NB4 (cell line): ENCODE measurements at places on chromosomes 13 and 19.

DNA sequence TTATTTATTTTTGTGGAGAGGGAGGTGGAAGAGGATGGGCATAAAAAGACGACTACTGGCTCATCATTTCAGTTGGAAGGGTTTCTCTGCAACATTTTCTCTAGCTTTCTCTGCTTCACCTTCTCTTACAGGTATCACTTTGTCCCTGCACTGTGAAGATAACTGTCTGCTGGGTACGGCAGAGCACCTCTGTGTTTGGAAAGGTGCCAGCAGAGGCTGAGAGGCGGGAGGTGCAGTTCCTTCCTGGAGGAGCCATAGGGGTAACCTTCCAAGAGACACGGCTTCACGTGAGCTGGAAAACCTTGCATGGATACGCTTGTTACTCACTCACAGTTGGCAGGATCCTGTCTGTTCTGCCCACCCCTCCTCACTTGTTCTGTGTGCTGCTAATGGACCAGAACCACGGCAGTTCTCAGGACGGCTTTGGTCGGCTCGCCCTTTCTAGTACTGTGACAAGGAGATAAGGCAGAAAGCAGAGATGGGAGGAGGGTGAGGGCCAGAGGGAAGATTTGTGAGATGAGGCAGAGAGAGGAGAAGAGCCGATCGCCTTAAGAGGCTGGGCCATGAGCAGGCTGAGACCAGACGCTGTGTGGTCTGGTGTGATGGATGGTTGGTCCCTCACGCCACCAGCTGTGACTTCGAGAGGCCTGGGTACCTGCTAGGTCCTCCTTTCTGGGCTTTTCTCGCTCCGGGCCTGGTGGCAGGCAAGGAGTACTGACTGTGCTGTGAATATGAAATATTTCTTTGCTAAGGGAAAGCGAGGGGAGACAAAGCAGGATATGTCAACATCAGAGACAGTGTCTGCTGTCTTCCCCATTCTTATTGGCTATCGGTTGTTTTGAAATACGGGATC, 66.8 kb downstream of the MRPL57 start:
- no peak for DNase-seq

- peak; percentile 22 for DNase-seq
Measured at GRCh38 chr13:33375421-33375820, 89.9 kb upstream of the STARD13 start.

- DNase-seq, result no peak
Measured at GRCh38 chr13:36082396-36082795, 48.8 kb downstream of the DCLK1 start.

DNA sequence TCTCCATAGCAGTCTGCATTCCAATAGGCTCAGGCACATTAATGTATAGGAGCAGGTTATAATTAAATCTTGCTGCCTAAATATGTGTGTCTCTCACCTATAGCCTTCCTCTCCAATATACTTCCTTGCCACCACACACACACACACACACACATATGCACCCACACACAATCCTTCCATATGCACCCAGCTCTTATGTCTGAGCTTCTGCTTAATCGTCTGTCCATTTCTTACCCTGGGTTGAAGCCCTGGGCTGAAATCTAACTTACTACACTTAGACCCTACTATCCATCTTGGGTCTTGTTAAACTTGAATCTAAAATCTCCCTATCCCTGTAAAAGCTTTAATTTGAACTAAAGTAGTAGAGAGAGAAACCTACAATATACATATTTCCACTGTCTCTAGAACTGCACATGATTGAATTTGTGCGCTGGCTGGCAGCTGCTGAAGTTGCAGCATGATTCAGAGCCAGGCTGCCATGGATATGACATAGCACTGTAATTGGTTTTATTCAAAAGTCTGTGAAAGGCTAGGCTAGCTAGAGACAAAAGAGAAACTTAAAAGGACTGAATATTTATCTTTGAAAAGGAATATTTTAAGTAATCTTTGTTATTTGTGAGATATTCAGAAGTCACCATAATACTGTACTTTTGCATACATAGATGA, 25.7 kb upstream of the FREM2 start:
- DNase-seq, result no peak

DNA sequence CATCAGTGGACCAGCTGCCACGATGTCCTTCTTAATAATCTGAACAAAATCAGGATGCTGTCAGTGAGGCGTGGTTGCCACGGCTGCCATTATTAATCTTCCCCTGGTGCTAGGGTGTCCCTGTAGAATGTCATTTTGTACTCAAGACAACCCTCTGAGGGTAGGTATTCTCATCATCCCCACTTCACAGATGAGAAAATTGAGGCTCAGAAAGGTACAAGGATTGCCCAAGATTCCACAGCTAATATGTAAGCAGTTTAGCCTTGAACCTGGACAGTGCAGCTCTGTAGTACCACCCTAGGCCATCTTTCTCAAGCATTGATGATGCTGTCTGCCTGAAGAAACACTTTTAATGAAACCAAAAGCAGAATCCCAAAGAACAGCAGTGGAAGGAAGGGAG, 8.1 kb downstream of the PPP2R1A start:
- DNase-seq, result no peak

- DNase-seq, result no peak
Measured at GRCh38 chr13:40186626-40187323, 479.7 kb downstream of the FOXO1 start.

DNA sequence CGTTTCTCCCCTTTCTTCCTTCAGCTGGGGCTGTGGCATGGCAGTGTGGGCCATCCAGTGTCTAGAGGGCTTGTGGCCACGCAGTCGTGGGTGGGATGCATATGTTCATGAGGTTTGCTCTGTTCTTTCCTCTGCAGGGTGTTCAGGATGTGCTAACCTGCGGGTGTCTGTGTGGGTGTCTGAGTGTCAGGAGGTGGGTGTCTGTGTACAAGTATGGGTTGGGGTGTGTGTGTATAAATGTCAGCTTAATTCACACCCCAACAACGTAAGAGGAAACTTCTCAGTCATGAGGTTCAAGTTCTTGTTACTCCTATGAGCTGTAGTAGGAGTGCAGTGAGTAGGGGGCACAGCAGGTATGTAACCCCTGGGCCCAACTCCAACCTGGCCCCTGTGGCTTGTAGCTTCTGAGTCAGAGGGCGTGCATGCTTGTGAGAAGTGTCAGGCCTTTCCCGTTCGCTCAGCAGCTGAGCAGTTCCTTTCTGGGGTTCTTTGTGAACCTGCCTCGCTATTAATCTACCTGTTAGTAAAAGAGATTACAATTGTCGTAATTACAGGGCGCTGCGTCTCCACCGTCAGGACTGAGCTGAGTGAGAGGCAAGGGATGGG, 49.1 kb downstream of the NFIX start:
- no peak for DNase-seq

GRCh38 chr19:3065675-3066357, 3.5 kb upstream of the TLE5 start:
- DNase-seq, result no peak

GRCh38 chr13:63299866-63300394, 1884.3 kb upstream of the PCDH20 start:
- no peak for DNase-seq

- DNase-seq, result no peak
Measured at GRCh38 chr13:29190298-29190697, 370.2 kb downstream of the MTUS2 start.

GRCh38 chr19:7292352-7292949, 1.8 kb downstream of the INSR start:
- peak; percentile 41 for DNase-seq

DNA sequence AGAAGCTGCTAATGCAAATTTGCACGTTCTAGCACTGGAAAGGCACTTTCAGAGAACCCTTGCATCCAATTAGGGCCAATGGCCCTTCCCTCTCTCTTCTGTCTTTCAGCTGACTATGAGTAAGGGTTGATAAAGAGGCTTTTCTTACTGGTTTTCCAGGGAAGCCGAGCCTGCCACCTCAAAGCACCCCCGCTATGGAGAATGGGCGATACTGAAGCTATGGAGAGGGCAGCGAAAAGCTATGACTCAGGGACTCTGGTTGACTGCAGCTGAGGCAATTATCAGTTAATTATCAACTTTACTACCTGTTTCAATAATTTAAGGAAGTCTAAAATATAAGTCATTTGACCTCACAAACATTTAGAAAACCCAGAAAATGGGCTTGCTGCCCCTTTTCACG, 115.8 kb downstream of the TRPC4 start:
- DNase-seq, result no peak

GRCh38 chr19:15587663-15588062, 27.4 kb upstream of the CYP4F8 start:
- peak; percentile 97 for DNase-seq

DNA sequence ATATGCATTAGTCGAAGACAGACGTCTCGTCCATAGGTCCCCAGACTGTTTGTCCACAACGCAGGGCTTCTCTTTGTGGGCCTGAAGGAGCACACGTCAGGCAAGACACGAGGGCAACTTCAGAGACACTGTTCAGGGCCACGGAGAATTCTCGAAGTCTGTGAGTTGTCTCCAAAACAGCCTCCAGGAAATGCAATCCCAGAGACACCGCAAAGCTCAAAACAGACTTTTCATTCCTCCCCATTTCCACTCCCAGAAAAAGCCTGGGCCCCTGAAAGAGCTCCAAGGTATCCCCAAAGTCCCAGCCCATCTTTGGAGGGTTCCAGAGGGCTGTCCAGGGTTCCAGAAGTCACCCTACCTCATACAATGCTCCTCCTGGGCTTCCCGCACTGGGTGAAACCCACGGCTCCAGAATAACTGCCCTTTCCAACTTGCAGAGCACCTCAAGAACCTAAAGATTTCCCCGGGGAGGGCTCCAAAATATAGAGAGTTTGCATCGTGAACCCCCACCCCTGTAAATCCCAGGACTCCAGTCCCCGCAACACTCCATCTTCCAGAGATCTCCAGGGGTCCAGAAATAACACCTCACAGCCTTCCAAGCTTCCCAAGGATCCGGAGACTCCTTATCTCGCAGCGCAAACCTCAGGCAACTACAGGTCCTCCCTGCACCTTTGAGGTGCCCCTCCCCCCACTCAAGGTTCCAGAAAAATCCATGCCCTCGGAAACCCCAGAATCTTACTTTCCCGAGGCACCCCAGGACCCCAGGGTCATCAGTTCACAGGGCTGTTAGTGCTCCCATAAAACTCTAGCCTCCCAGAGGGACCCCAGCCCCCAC, 687 bp upstream of the FTL start:
- no peak for DNase-seq

DNA sequence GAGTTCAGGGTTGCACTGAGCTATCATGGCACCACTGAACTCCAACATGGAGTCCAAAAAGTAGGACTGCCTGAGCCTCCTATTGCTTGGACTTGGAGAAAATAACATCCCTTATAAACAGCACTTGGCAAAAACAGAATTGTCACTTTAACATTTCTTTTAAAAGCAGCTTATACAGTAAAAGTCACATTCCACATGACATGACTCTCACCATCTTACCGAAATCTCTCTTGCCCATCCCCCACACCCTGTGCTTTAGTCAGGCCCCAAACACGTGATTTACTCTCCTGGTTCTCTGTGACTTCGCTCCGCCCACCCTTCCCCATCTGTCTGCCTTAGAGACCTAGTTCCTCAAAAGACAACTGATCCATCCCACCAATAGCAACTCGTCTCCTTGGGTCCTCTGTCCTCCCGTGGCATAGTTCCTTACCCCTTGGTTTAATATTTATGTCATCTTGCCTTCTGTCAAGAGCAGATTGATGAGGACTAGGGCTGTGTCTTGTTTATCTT, 4.6 kb downstream of the SAFB start:
- peak; percentile 88 for DNase-seq
